ENCODE measurements at places on chromosomes 5 and 9. TPM values are rescaled to one million over a fixed set of nuclear protein-coding genes. Genes with fewer than 3 reads are reported as not detected.

GRCh38 chr9:101140764-101141163 lies 112.2 kb downstream of the PLPPR1 start:
- no peak for DNase-seq

DNA sequence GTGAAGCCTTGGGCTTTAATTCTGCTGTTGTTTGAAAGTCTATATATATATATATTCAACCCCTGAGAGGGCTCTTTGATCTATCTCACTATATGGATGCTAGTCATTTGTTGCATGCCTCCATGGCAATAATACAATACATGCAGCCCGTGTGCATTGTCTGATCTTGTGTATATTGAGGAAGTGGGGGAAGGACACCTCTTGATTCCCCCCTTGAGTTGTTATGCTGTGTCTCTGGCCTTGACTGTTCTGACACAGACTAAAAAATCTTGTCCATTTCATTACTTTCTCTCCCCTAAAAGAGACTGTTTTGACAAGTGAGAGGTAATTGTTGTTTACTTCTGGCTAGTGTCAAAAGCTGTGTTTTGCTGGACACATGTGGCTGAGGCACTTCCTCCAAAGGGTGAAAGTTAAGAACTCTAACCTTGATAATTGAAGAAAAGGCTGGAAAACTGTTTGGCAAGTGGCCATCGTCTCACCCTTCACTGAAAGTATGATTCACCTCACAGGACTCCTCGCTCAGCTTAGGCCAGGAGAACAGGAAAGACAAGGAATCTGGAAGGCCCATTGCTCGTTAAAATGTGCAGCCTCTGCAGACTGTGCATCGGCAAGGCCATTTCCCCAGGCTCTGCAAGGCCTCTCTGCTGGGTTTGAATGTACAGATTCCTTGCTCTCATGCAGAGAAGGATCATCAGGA lies 304.0 kb downstream of the PRELID2 start:
- DNase-seq = no peak

Gene FAM151B
- total RNA-seq = 0.40 TPM

GRCh38 chr9:33187519-33188218 lies 20.5 kb upstream of the B4GALT1 start:
- DNase-seq = no peak

Gene WDR31
- 0.48 TPM for total RNA-seq

DNA sequence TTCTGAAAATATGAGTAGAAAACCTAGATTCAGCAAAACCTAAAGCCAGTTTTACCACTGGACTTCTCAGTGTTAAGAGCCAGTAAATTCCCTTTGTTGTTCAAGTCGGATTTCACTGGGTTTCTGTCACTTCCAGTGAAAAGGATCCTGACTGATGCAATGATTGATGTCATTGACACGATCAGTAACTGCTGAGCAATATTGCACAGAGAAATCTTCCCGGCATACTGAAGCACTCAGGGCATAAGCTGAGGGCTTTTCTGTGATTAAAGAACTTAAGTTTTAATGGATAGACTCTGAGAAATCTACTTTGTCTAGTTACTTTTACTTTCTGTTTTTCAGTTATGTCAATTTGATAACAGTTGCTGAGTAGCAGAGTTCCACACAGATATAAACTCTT lies 61.9 kb downstream of the DENND1A start:
- DNase-seq = no peak

DNA sequence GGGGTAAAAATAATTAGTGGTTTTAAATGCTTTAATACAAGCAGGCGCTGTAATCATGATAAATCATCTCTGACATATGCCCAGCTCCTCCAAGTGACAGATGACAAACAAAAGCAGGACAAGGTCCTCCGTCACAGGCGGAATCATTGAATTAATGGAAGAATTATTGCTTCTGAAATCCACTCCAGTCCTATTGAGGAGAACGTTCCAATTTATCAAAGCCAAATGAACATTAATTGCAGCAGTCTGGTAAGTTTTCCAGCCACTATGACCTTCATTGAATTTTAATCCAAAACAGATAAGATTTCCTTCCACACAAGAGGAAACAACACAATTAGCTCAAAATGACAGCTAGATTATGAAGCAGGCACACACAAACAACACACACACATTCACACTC lies 136.8 kb downstream of the ASTN2 start:
- DNase-seq = no peak

DNA sequence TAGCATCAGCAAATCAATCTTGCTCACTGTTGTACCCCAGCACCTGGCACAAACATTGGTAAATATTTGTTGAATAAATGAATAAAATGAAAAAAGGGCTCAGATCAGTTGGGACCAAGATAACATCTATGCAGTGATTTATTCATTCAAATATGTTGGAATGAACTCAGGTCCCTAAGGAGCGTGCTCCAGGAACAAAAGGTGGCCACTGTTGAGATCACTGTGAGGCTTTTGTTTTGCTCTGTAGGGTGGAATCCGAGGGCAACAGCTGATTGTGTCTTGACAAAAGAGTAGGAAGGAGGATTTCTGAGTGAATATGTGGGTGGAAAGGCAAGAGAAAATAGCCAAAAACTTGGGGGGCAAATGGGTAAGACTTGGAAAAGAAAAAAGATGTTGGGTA lies 89.7 kb downstream of the PPP2R2B start:
- no peak for DNase-seq
